NCI-H526 treated with DMSO at 0.1 percent for 48 hours (cell line): ENCODE measurements at places on chromosomes 13 and 19.

DNA sequence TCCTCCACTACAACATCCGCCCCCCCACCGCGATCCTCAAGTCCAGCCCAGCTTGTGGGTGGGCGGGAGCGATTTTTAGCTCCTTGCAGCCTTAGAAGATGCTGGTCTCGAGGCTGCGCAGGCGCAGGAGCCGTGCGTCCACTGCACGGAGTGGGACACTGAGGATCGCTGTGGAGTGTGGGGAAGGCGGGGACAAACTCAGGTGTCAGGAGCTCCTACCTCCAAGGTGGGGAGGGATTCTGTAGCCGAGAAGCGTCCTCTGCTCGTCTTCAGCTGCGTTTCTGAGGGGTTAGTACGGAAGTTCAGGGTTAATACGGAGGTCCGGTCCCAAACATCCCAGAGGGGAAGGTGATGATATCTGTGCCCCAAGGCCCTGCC, at the start of gene RTBDN:
Gene RTBDN (minus strand): TSS at position 14 of the 378 bp plus-strand sequence. CDS start 4,600 bp downstream, outside the sequence.
- DNase-seq, result no peak

GRCh38 chr13:112938680-112939079, 30.3 kb upstream of the MCF2L start:
- no peak for DNase-seq

- DNase-seq, result no peak
Measured at GRCh38 chr13:112638919-112639318, 50.9 kb upstream of the ATP11A start.

- no peak for DNase-seq
Measured at GRCh38 chr19:17951157-17951989, 15.5 kb upstream of the KCNN1 start.

DNA sequence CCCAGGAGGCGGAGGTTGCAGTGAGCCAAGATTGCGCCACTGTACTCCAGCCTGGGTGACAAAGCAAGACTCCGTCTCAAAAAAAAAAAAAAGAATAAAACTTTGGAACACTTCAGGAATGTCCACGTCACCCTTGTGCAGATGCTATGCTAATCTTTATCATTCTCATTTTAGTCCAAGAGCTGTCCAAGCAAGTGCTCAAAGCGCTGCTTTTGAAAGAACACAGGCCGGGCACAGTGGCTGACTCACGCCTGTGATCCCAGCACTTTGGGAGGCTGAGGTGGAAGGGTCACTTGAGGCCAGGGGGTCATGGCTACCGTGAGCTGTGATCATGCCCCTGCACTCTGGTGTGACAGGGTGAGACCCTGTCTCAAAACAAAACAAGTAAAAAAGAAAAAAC, 11.1 kb upstream of the UQCR11 start:
- DNase-seq, result no peak

GRCh38 chr13:97259798-97260714, 37.9 kb downstream of the MBNL2 start:
- no peak for DNase-seq

DNA sequence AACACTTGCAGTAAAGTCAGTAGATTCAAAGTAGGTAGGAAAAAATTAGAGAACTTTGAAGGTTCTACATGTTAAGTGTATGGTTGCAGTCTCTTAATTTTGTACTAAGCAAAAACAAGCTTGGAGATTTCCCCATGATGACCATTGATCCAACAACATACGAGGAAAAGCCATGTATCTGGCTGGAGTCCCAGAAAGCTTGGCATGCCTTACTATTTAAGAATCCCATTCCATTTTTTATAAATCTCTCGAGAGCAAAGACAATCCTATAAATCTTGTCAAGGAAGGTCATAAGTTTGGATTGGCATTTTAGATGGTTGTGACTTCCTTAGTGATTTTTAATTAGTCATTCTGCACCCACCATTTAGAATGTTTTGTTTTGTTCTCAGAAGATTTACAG, 495.9 kb downstream of the GPC5 start:
- DNase-seq, result no peak

DNA sequence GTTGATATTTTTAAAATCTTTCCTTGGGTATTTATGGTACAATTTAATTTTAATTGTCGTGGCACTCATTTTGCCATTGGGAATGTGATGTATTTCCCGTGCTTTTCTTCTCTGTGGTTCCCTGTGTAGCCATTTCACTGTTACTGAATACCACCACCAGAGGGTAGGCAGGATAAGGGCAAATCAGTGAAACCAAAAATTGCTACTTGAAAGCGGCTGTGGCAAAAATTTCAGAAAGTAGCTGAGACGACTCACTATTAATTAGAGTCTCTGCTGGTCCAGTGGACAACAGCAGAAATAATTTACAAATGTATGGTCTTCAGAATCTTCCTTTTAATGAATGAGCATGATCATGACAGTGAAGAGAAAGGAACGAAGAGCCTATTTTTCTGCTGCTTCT, 34.4 kb upstream of the MIR17HG start:
- no peak for DNase-seq

DNA sequence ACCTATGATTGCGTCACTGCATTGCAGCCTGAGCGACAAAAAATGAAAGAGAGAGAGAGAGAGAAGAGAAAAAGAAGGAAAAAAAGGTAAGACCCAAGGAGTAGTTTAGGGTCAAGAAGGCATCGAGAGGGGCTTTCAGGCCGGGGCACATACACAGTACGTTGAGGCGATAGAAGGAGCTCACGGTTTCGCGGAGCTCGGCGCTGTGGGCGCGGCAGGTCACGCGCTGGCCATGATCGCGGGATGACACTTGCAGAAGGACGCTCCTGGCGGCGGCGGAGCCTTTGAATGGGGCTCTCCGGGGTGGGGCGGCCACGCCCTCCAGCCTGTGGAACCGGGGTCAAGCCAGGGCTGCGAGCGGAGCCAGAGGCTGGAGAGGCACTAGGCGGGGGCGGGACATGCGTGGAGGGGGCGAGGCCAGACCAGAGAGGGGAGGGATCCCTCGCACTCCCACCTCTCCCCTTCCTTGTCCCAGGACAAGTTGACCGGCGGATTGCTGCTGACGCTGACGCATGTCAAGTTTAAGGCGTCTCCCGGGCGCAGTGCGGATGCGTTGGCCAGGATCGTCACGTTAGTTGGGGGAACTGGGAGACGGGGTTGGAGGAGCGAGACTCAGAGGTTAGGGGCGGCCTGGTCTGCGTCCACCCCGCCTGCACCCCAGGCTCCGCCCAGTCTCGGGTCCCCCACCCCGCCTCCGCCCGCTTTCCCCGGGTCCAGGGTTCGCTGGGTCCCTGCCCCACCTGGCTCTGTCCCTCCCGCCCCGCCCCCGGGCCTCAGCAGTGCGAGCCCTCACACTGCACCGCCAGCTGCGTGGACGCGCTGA, 6.9 kb downstream of the NPHS1 start:
- DNase-seq, result no peak

GRCh38 chr19:13742756-13743155, 21.6 kb upstream of the MRI1 start:
- DNase-seq, result no peak

- no peak for DNase-seq
Measured at GRCh38 chr13:60520902-60521569, 124.0 kb downstream of the TDRD3 start.

DNA sequence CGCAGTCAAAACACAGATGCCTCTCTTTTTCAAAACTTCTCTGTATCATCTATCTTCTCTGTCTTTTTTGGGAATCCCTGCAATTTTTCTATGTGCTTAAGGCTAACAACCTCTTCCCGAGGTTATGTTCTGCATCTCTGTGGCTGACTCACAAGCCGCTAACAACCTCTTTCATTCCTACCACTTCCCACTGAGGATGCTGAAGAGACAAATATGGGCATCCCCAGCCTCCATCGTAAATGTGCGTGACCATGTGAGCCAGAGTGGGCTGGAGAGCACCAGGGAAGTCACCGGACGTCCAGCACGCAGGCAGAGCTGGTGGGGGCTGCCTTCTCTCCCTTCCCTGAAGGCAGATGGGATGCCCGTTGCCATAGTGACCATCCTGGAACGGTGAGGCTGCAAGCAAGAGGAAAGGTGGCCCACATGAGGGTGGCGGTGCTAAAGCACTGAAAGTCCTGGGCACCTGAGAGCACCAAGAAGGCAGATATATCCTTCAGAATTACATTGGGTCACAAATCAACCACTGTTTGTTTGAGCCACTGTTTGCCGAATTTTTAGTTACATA, 122.8 kb downstream of the SHISA2 start:
- DNase-seq, result no peak

GRCh38 chr13:43273362-43273761, 250.0 kb downstream of the DNAJC15 start:
- no peak for DNase-seq

DNA sequence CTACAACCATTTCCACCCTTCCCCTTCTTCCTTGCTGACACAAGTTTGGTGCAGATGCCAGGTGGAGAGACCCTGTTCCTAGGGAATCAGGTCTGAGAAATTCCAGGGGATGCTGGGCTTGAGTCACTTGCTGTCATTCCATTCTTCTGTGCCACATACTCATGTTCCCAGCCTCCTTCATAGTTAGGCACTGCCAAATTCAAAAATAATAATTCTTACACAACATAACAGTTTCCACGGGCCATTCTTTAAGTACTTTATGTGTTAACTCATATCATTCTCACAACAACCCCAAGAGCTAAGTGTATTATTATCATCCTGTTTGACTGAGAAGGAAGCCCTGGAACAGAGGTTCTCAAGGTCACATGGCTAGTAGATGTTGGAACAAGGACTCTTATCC, 27.1 kb upstream of the POMP start:
- DNase-seq, result no peak

- DNase-seq, result no peak
Measured at GRCh38 chr13:36912369-36912768, 7.7 kb downstream of the SMAD9 start.

DNA sequence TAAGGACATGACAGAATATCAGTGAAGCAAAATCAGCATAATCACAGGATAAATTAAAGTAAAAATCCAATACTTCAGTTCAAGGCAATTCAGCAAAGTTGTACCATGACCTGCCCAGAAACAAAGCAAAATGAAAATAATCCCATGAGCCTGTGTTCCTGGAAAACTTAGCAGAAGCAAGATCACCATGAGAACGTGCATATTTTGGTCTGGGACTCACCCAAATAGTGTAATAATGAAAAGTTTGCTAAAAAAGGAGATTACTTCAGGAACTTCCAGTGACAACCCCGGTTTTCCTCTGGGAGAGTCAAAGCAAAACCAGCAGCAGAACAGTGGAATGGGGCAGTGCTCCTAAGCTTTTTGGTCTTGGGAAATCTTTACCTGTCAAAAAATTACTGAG, 14.9 kb upstream of the RPL21 start:
- DNase-seq, result no peak

- DNase-seq, result no peak
Measured at GRCh38 chr19:10921910-10922637, 6.4 kb downstream of the YIPF2 start.

GRCh38 chr19:28481674-28482073, 731.3 kb downstream of the UQCRFS1 start:
- no peak for DNase-seq

DNA sequence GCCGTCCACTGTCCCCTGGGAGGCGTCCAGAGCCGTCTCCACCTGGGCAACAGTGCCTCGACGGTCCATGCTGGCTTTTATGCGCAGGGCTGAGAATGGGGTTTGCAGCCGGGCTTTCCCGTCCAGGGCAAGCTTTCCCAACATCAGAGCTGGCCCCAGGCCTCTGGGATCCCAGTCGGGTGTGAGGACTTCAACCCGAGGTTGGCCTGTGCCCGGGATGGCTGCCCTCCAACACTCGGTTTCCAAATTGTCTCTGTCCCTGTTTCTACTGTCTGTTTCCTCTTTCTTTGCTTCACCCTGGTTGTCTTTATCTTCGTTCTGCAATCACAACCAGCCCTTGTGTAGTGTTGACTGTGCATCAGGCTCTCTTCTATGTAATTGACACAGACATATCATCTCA, at the start of gene IFNL4:
Gene IFNL4 (minus strand): TSS at position 51 of the 400 bp plus-strand sequence.
- DNase-seq, result no peak

DNA sequence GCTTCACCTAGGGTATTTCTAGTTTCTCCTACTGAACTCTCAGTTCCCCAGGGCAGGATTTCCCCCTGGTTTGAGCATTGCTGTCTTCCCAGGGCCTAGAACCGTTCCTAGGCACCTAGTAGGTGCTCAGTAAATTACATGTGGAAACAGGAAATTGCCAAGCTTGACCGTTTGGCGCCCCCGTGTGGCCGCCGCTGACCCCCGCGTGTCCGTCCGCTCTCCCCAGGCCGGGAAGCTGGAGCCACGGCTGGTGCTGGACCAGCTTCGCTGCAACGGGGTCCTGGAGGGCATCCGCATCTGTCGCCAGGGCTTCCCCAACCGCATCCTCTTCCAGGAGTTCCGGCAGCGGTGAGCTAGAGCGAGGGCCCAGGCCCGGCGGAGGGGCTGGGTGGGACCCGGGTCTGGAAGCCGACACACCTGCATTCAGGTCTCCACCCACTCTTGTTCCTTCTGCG, 55.5 kb downstream of the MYH14 start:
- no peak for DNase-seq

GRCh38 chr19:54436031-54436523, 12.9 kb upstream of the LENG8 start:
- DNase-seq, result no peak

DNA sequence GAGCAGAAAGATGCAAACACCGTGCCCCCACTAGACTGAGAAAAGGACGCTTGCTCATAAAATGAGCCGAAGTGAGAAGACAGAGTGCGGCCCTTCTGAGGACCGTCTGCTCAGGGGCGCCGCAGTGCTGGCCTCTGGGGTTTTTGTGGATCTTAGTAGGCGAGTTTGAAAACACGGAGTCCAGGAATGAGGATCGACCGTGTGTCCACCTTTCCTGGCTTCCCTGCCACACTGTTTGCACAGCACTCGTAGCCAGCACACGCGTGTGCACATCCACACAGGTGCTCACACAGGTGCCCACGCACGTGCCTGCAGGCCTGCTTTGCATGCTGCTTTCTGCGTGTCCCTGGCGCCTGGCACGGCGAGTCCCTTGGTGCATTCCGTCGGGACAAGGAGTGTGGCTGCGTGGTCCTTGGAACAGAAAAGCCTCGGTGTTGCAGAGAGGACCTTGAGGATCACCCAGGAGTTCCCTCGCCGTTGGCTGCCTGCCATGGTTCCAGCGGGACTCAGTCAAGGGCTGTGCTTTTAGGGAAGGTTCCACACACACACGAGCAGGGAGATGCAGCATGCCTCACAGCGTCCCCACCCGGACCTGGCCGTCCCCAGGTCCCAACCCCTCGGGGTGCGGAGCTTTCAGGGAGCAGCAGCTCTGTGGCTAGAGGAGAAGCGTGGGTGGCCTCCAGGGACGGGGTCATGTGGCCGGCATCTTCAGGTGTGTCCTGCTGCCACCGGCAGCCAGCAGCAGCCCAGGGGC, 10.1 kb upstream of the ZNF554 start:
- DNase-seq, result no peak

GRCh38 chr13:31739226-31739625, at the start of gene RXFP2:
Gene RXFP2 (plus strand): TSS chr13:31739526. CDS start chr13:31739613, 87 bp downstream.
- no peak for DNase-seq

GRCh38 chr13:28744091-28744536, 25.3 kb upstream of the SLC46A3 start:
- DNase-seq, result no peak

- DNase-seq, result no peak
Measured at GRCh38 chr13:58254943-58255342, 623.4 kb downstream of the PCDH17 start.
